Esophagus squamous epithelium (tissue), 5 donors: ENCODE measurements at places on chromosomes 7 and 10. TPM values are rescaled to one million over a fixed set of nuclear protein-coding genes. Genes with fewer than 3 reads are reported as not detected.

GRCh38 chr7:42222125-42222524 is 14.9 kb downstream of the GLI3 start:
- H3K4me3 ChIP-seq = no peak overlapping the region
- H3K27ac ChIP-seq = peak overlapping the region; percentile 12
- no peaks in the 10 kb centered on the region for H3K36me3 ChIP-seq
- DNase-seq = no peak
- H3K27me3 ChIP-seq = no peaks in the 10 kb centered on the region

DNA sequence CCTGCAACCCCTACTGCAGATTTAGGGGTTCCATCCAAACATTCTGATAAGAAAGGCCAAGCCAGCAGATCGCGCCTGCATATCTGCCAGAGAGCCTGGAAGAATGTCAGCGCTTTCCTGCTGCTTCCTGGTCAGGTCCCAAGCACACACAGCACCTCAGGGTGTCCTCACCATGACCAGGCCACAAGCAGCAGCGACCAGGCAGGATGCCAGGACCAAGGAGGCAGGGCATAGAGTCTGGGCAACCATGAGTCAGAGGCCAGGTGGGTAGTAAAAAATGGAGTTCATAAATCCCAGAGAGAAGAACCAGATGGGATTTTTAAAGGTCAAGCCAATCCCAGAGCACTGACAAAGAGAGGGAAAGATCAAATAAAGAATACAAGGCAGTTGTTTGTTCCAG is 5.5 kb upstream of the FAM131B start:
- peaks cover 7% of the 10 kb centered on the region for H3K4me1 ChIP-seq
- peaks cover 29% of the 10 kb centered on the region for H3K27me3 ChIP-seq
- DNase-seq = no peak

- no peaks in the 10 kb centered on the region for H3K36me3 ChIP-seq
- H3K4me1 ChIP-seq = no peaks in the 10 kb centered on the region
- no peaks in the 10 kb centered on the region for H3K27me3 ChIP-seq
- no peak overlapping the region for H3K4me3 ChIP-seq
These were observed 25.0 kb upstream of the CALN1 start for GRCh38 chr7:72437061-72437585.

DNA sequence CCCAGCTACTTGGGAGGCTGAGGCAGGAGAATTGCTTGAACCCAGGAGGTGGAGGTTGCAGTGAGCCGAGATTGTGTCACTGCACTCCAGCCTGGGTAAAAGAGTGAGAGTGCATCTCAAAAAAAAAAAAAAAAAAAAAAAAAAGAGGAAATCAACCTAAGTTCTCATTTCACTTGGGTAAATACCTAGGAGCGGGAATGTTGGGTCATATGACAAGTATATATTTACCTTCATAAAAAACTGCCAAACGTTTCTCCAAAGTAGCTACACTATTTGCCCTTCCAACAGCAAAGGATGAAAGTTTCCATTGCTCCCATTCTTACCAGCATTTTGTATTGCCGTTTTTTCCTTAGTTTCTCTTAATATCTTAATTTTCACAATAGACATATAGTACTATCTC is 9.8 kb downstream of the P4HA1 start:
- H3K4me1 ChIP-seq = no peaks in the 10 kb centered on the region
- no peak overlapping the region for H3K27ac ChIP-seq
- no peak overlapping the region for H3K4me3 ChIP-seq
- DNase-seq = no peak
- H3K36me3 ChIP-seq = no peaks in the 10 kb centered on the region

DNA sequence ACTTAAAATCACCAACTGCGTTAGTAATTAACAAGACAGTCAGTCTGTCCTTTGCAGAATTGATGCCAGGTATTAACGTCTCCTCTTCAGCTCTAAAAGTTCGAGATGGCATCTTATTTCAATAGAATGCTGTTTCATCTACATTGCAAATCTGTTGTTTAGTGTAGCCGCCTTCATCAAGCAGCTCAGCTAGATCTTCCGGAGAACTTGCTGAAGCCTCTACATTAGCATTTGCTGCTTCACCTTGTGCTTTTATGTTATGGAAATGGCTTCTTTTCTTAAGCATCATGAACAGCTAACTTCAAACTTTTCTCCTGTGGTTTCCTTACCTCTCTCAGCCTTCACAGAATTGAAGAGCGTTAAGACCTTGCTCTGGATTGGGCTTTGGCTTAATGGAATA is 95.5 kb upstream of the FAM20C start:
- no peak overlapping the region for H3K4me3 ChIP-seq
- no peaks in the 10 kb centered on the region for H3K36me3 ChIP-seq
- H3K27ac ChIP-seq = no peak overlapping the region
- no peaks in the 10 kb centered on the region for H3K27me3 ChIP-seq
- no peak for DNase-seq

- H3K27ac ChIP-seq = peak overlapping the region; percentile 77
- peaks cover 23% of the 10 kb centered on the region for H3K4me1 ChIP-seq
- DNase-seq = no peak
- H3K4me3 ChIP-seq = peak overlapping the region; percentile 82
These were observed 1.6 kb downstream of the PANK1 start for GRCh38 chr10:89643431-89643811.

DNA sequence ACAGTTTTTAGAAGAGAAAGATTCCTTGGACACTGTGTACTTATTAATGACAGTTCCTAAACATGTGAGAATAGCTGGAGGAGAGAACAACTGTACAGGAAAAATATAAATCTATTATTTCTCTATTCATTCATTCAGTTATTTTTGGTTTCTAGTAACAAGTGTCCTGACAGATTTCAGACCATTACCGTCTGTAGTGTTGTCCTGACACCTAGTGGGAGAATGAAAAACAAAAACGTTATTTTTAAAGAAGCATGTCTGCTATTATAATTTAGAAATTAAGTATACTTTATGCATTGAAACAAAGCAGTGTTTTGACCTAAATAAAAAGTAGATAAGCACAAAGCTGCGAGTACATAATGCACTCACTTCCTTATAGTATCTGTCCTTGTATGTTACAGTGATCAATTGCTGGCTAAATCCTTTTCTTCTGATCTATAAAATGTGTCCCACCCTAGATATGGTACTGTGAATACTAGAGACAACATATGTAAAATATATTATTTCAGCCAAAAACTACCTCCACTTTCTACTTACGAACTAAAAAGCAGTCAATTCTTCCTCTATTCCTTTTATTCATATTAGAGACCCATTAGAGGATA is 575.6 kb downstream of the ARL4A start:
- no peaks in the 10 kb centered on the region for H3K27me3 ChIP-seq
- no peak overlapping the region for H3K27ac ChIP-seq
- no peaks in the 10 kb centered on the region for H3K4me1 ChIP-seq
- no peaks in the 10 kb centered on the region for H3K36me3 ChIP-seq
- no peak overlapping the region for H3K4me3 ChIP-seq

DNA sequence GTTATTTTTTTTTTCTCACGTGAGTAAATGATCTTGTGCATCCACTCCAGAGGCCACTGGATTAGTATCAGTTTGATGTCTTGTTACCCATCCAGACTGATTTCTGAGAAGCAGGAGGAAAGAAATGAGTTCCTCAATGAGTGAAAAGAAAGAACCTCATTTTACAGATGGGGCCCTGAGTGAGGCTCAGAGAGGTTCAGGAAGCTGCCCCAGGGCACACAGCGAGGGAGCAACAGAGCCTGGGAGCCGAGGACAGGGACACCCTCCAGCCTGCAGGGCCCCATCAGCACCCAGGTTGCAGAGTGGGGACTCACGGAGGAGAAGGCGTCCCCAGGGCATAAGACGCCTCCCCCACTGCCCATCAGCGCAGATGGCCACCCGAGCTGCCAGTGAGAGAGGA is 30.9 kb upstream of the TNRC18 start:
- DNase-seq = no peak
- no peaks in the 10 kb centered on the region for H3K27me3 ChIP-seq
- H3K4me1 ChIP-seq = no peaks in the 10 kb centered on the region
- H3K4me3 ChIP-seq = no peak overlapping the region

DNA sequence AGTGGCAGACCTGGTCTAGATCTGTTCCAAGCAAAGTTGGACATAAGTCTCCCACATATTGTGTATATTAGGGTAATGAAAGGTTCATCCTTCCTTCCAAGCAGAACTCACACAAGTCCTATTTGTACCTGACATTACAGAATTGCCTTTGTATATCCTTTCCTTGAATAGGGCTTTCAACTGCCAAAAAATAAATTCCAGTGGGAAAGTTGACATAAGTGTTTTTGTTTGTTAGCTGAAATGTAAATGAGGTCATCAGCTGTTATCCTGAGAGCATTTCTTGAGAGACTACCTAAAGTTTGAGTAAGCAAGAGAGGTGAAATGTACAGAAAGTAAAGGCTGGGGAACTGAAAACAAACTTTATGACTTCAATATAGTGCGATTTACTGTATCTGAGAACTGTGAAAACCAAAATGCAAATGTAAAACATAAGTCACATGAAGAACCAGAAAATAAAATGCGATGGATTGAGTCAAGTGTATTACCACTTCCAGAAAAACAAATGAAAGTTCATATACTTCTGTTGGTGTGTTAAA is 527.3 kb upstream of the SEMA3D start:
- no peak for DNase-seq
- no peak overlapping the region for H3K27ac ChIP-seq
- H3K27me3 ChIP-seq = no peaks in the 10 kb centered on the region
- H3K4me1 ChIP-seq = no peaks in the 10 kb centered on the region
- H3K36me3 ChIP-seq = no peaks in the 10 kb centered on the region

- no peaks in the 10 kb centered on the region for H3K27me3 ChIP-seq
- no peak overlapping the region for H3K4me3 ChIP-seq
- H3K36me3 ChIP-seq = no peaks in the 10 kb centered on the region
- peaks cover 45% of the 10 kb centered on the region for H3K4me1 ChIP-seq
- H3K27ac ChIP-seq = peak overlapping the region; percentile 95
These were observed 21.6 kb upstream of the KLF6 start for GRCh38 chr10:3806603-3807002.

- H3K36me3 ChIP-seq = no peaks in the 10 kb centered on the region
- H3K4me1 ChIP-seq = no peaks in the 10 kb centered on the region
- H3K27me3 ChIP-seq = no peaks in the 10 kb centered on the region
- no peak for DNase-seq
- H3K4me3 ChIP-seq = no peak overlapping the region
These were observed 107.2 kb upstream of the RELN start for GRCh38 chr7:104096683-104097082.

- H3K27ac ChIP-seq = peak overlapping the region; percentile 82
- H3K4me1 ChIP-seq = peaks cover 16% of the 10 kb centered on the region
- no peak for DNase-seq
- no peaks in the 10 kb centered on the region for H3K36me3 ChIP-seq
- H3K27me3 ChIP-seq = no peaks in the 10 kb centered on the region
- H3K4me3 ChIP-seq = no peak overlapping the region
These were observed 36.6 kb upstream of the CALD1 start for GRCh38 chr7:134742688-134743350.

- no peaks in the 10 kb centered on the region for H3K36me3 ChIP-seq
- DNase-seq = no peak
- H3K27me3 ChIP-seq = no peaks in the 10 kb centered on the region
- no peak overlapping the region for H3K27ac ChIP-seq
- H3K4me3 ChIP-seq = no peak overlapping the region
These were observed 91.6 kb upstream of the IKZF1 start for GRCh38 chr7:50212666-50213621.

- no peaks in the 10 kb centered on the region for H3K36me3 ChIP-seq
- H3K4me1 ChIP-seq = peaks cover 5% of the 10 kb centered on the region
- no peak overlapping the region for H3K27ac ChIP-seq
- no peak overlapping the region for H3K4me3 ChIP-seq
These were observed 22.8 kb upstream of the CABCOCO1 start for GRCh38 chr10:61639952-61640351.

- DNase-seq = no peak
- no peak overlapping the region for H3K4me3 ChIP-seq
- H3K36me3 ChIP-seq = no peaks in the 10 kb centered on the region
- H3K27ac ChIP-seq = no peak overlapping the region
- H3K27me3 ChIP-seq = no peaks in the 10 kb centered on the region
These were observed 15.6 kb upstream of the FXYD4 start for GRCh38 chr10:43355749-43356371.

GRCh38 chr7:96005271-96005670 is 232.9 kb downstream of the DYNC1I1 start:
- no peaks in the 10 kb centered on the region for H3K36me3 ChIP-seq
- H3K27ac ChIP-seq = no peak overlapping the region
- no peak for DNase-seq
- no peaks in the 10 kb centered on the region for H3K4me1 ChIP-seq
- no peaks in the 10 kb centered on the region for H3K27me3 ChIP-seq

Gene PRF1
- 7.3 TPM for total RNA-seq

Gene LIPN
- 2.2 TPM for total RNA-seq

Gene DGKB
- total RNA-seq = 0.23 TPM

Gene HHEX
- 1.6 TPM for total RNA-seq

Gene OR13A1
- total RNA-seq = 0.38 TPM

Gene MYO3A
- 3.1 TPM for total RNA-seq

Gene CRHR2
- under 0.01 TPM for total RNA-seq

Gene SFTPA2
- not detected for total RNA-seq

Gene FKBP6
- not detected for total RNA-seq

Gene OIT3
- not detected for total RNA-seq

Gene HMX2
- not detected for total RNA-seq
